Stimulated activated naive CD4-positive, alpha-beta T cell (primary cell): ENCODE measurements at places on chromosomes 12 and 14.

DNA sequence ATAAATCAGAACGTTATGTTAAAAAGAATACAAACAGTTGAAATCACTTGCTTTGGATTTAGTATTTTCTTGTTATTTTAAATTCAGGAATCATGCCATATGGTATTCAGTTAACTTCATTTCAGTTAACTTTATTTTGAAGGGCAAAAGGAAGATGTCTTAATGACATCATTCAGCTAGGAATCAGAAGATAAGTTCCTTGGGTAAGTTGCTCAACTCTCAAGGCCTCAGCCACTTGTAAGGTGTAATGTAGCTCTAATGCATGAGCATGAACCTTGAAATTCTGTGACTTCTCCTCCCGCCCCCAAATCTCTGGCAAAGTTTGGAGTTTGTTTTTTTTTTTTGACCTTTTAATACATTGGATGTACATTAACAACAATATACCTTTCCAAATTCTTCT is 42.6 kb downstream of the FRS2 start:
- no peak for DNase-seq

GRCh38 chr12:45282411-45282810 is 66.5 kb downstream of the ANO6 start:
- DNase-seq = no peak

GRCh38 chr12:56863789-56864188 is 70.4 kb downstream of the SDR9C7 start:
- DNase-seq = no peak

GRCh38 chr12:7060353-7060954 is at the start of gene C1S:
C1S (plus strand) TSS chr12:7060718; CDS start chr12:7061913, 1,195 bp downstream.
- DNase-seq = no peak

DNA sequence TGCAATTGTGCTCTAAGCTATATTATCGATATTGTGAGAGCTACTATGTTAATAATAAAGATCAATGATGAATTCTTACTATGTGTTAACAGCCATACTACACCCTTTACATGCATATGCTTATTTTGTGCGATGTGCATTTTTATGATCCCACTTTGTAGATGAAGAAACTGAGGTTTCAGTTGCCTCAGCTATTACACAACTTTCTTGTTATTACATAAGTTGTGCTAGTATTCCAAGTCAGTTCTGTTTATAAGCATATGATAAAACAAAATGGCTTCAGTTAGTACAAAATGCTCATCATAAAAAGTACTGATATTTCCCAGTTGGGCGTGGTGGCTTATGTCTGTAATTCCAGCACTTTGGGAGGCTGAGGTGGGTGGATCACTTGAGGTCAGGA is 471.5 kb upstream of the DCN start:
- no peak for DNase-seq

- DNase-seq = no peak
Observed at GRCh38 chr12:65705380-65705876, 118.9 kb upstream of the HMGA2 start.

DNA sequence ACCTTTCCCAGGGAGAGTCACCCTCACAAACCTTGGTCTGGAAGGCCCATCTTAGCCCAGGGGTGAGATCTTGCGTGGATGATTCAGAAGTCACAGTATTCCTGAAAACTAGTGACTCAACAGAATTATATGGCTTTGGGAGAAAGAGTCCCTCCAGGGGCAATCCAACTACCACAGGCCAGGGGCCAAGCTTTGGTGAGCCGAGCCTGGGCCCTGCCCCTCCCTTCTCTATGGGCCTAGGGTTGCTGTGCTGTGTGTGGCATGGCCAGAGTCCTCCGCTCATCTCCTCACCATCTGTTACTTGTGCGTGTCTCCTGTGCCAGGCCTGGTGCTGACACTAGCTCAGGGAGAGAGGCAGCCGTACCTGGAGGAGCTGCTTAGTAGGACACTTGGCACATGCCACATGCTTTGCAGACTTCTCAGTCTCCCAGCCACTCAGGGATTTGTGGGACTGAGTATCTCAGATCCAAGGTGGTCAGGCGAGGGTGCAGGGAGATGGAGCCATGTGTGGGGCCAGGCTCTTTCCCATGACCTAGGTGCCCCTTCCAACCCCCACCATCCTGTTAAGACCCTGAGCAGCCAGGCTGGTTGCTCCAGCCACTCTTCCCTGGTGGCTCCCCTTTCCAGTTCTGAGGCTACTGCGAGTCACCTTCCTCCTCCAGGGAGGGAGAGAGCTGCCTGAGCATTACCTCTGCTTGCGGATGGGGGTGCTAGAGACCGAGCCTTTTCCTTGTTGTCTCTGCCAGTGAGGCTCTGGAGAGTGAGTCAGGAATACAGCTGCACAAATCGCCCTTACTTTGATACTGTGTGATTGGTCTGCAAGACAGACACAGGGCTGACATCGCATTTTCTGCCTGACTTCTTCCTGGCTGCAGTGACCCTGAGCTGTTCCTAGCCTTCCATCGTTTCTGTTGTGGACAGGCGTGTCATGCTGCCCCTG is 94.1 kb downstream of the SLC25A47 start:
- DNase-seq = no peak

GRCh38 chr12:132196038-132196872 is 52.0 kb downstream of the NOC4L start:
- no peak for DNase-seq

DNA sequence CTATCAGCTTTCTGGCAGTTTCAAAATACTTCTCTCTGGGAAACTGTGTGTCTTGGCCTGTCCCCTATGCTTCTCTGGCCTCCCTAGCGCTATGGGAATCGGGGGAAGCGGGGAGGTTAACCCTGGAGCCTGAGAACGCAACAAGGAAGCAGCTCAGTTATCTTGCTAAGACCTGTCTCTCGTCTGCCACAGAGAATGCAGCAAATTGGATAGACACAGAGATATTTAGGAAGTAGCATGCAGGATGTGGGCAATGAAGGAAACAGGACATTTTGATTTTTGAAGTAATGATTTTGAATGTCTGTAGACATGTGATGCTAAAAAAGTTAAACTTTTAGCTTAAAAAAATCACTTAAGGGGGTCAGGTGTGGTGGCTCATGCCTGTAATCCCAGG is 6.6 kb upstream of the CALCOCO1 start:
- DNase-seq = no peak

- DNase-seq = no peak
Observed at GRCh38 chr14:73895939-73896338, 9.3 kb downstream of the ZNF410 start.

DNA sequence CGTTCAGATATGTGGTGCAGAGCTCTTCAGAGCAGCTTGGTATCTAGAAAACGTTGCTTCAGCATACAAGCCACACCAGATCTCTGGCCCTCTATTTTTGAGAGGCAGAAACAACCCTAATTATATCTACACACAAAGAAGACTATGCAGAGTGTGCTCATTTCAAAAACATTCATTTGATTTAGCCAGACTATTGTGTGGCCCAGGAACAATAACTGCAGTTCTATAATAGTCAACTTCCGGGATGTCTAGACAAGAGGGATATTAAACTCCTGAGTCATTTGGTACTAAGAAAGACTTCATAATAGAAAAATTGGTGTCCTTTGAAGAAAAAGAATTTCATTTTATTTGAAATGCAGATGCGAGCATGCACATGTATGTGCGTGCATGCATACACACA is 153.8 kb downstream of the PELI2 start:
- DNase-seq = no peak

DNA sequence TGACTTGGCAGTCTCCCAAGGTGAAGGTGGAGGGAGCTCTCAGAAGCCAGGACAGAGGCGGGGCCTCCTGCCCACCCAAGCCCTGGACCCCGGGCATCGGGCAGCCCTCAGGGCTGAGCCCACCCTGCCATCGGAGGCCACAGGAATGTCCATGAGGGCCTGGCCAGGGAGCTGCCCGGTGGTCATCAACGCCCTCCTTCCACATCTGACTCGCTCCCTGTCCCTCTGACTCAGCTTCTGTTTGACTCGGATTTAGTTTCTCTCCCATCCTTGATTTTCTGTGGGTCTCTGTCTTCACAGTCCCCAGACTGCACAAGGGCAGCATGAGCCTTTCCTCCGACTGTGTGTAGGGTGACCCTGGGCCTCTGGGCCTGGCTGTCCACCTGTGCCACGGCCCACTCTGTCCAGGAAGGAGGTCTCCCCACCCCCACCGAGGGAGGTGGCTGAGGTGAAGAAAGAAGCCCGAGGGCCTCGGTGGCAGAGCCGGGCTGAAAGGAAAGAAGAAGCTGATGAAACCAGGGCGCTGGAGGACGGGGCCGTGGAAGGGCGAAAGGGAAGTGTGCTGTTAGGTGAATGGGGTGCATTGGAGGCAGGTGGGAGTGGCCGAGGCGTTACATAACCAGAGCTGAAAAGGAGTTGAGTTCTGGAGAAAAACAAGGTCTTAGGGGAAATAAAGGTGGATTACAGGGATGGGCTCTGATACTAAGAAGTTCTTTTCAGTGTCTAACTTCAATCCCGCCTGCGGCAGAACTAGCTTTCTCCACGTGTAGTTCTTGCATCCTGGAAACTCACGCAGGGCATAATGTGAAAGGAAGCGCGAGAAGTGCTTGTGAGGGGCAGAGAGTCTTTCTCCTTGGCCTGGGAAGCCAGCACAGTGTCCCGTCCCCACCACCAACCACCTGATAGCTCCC is 16.7 kb upstream of the TMEM106C start:
- DNase-seq = no peak

- no peak for DNase-seq
Observed at GRCh38 chr12:121390856-121391255, 9.1 kb upstream of the RNF34 start.

- no peak for DNase-seq
Observed at GRCh38 chr12:126591533-126591932, 1526.3 kb downstream of the AACS start.

DNA sequence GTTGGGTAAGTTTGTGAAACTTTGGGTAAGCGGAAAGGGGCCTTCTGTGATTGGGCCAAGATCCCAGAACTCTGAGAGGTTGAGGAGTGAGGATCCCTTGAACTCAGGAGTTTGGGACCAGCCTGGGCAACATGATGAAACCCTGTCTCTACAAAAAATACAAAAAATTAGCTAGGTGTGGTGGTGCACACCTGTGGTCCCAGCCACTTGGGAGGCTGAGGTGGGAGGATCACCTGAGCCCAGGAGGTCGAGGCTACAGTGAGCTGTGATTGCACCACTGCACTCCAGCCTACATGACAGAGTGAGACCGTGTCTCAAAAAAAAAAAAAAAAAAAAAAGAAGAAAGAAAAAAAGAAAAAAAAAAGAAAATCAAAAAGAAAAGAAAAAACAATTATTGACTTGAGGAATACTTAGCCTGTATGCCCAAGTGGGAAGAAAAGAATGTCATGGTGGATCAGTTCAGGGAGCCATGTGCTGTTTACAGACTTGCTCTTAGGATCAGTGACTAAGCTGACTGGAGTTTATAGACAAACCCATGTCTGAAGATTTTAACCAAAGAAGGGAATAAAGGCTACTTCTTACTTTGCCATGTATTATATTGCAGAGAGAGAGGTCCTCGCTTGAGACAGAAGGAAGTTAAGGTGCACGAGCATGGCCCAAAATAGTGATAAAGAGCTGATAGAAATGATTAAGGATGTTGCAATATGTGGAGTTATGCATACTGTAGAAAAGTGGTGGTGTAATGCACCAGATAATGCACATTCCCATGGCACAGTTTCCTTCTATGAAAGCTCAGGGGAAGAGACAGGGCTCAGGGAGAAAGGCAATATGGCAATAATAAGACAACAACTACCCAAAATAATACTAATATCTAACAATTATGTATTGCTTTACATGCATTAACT is 881 bp downstream of the HSD17B6 start:
- no peak for DNase-seq

- no peak for DNase-seq
Observed at GRCh38 chr14:36502558-36503508, 17.2 kb downstream of the NKX2-1 start.

DNA sequence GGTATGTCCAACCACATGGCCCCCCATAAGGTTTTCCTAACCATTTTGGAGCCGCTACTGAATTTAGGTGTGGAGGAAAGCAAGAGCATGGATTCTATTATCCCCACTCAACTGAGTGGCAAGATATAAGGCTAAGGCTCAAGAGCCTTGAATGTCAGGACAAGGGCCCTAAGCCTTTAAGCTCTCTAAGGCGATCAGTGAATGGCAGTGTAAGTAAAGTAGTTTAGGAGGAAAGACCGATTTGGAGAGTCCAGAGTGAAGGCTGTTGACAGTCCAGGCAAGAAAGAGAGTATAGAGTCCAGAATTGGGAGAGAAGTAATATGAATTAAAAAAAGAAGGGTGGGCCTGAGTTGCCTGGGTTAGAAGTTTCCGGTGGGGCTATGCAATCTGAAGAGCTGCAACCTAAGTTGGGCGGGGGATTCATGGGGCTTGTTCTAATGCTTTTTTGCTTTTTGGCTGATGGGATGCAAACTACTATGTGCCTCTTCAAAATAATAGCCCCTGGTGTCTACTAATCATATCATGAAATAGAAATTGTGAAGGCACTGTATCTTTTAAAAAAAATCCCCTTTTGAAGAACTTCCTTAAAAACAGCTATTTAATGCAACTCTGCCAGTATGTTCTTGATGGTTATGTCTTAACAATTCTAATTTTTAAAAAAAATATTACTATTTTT is at the start of gene SPIC:
TSS of gene SPIC (plus strand) at position 626 of the 676 bp plus-strand sequence. CDS start 1,569 bp downstream, outside the sequence.
- no peak for DNase-seq

DNA sequence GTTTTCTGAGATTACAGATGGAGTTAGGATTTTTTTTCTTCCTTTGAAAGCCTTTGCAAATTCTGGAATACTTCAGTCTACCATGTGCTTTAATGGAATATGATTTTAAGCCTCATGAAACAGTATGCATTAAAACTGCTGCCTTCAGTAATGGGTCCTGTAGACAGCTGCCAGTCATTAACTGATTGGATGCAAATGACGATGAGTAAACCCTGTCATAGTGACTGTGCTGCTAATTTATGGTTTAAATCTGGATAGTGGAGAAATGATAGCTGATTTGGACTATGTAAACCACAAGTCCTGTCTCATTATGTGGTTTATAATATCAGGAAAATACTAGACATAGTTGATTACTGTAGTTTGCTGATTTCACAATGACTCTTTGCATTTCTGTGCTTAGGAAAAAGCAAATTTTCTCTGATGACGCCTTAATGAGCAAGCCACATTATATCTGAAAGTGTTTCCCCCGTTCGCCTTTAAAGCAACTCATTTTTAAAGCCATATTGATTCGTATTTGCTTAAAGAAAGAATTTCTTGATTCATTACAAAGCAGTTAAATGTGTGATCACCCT is 217.6 kb downstream of the TMTC2 start:
- no peak for DNase-seq

DNA sequence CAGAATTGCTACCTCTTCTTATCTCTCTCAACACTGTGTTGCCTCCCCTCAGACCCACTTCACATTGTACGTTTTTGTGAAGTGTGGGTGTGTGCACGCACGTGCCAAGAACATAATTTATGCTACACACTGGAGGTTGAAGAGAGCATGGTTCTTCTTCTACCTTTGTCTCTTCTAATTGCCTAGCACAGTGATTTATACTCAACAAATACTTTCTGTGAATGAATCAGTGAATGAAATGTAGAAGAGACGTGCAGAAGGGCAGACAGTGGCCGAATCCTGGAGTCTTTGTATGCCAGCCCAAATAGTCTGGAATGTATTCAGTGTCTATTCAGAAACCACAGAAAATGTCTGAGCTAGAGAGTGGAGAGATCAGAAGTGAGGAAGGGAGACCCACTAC is 4.6 kb upstream of the SAMD4A start:
- no peak for DNase-seq
